Activated T-cell treated with anti-CD3 and anti-CD28 coated beads for 48 hours (primary cell): ENCODE measurements at places on chromosomes 11 and 22.

DNA sequence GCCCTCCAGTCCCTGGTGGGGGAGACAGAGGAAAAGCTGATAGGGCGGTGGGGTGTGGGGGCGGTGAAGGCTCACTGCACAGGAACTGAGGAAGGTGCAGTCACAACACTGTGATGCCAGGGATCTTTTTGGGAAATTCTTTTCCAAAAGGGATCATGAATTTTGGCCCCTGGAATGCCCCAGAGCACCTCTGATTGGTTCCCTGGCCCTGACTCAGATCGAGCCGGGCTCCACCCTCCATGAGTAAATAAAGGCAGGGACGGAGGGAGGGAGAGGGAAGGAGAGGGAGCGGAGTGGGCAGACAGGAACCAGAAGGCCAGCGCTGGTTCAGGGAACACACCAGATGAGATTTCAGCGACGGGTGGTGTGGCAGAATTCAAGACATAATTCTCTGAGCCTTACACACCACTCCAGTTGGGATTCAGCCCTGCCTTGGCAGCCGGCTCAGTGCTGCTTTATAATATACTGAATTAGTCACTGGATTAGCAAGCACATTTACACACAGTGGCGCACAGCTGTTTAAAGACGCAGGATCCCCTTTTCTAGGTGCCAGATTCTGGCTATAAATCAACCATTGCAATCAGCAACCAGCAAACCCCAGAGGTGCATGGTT is 80.3 kb downstream of the ETS1 start:
- no peak for DNase-seq

- no peak for DNase-seq
These were observed 270.5 kb upstream of the CHORDC1 start for GRCh38 chr11:90493379-90493778.

DNA sequence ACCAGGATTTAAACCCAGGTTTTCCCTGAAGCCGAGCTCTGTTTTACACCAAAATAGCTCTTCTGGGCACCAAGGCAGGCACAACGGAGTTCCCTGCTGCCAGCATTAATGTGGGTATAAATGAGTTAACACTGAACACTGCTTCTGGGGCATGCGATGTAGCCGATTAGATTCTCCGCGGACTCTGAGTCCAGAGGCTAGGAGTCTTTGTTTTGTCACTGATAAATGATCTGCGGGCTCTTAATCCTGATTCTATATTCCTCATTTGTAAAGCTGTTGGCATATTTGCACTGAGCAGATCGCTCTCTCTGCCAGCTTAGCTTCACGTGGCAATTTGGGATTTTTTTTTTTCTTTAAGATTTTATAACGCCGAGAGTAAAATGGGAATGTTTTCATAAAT is 16.8 kb upstream of the LDLRAD3 start:
- no peak for DNase-seq

DNA sequence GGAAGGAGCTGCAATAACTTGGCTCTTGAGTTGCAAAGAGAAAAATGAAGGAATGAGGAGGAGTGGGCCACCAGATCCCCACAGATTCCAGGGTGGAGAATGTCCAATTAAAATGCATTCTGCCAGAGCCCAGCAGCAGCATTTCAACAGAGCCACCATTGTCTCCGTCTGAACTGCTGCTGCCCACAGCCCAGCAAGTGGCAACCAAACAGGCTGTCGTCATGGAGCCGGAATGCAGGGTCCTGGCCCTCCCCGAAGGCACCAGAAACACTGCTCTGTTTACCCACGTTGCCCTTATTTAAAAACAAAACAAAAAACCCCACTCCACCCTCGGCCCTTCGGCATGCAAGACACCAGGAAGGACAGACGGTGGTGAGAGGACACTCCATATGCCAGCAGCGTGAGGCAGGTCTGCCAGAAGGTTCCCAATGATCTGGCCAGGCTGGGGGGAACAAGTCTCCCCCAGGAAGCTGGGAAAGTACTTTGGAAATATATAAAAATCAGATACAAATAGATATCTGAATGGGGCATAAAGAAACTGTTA is 32.5 kb downstream of the PLEKHA7 start:
- no peak for DNase-seq

DNA sequence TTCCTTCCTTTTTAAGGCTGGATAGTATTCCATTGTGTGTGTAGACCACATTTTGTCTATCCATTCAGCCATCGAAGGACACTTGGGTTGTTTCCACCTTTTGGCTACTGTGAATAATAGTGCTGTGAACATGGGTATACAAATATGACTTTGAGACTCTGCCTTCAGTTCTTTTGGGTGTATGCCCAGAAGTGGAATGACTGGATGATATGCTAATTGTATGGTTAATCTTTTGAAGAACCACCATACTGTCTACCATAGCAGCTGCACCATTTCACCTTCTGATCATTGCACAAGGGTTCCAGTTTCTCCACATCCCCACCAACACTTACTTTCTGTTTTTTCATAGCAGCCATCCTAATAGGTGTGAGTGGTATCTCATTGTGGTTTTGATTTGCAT is 30.3 kb downstream of the SGSM1 start:
- no peak for DNase-seq

- no peak for DNase-seq
These were observed 83.3 kb downstream of the BARX2 start for GRCh38 chr11:129458756-129459535.

DNA sequence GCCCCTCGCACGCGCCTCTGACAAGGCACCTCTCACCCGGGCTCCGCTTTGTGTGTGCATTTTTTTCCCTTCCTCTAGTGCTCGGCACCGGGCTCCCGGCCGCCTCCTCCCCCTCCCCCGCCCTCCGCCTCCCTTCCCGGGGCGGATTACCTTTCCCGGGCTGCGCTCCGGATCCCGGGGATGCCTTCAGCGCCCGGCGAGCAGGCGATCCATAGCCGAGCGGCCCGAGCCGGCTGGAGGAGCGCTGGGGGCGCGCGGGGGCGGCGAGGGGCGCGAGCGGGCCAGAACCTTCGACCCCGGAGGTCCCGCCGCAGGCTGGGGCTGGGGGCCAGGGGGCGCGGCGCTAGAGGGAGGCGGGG is 282 bp downstream of the MPPED2 start:
- no peak for DNase-seq

DNA sequence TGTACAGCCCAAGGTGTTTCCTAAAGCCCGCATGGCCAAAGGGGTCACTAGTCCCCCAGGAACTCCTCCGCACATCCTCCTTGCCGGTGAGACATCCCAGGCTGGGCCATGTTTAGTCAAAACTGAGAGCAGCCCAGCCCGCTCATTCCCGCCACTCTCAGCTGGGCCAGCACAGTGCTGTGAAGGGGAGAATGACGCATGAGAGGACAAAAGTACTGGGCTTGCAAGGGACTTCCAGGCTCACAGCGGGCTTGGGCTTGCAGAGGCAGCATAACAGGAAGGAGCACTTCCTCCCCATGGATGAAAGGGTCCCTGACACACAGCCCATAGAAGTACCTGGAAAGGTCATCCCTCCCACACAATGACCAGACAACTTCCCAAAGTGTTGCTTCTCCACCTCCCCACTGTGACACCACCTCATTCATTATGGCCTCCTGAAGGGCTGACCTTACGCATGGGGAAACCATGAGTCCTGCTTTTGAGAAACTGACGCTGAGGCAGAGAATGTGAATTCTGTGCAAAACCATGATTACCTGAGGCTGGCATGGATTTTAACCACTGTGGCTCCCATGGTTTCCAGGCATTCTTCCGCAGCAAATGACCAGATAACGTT is 19.1 kb downstream of the ETS1 start:
- no peak for DNase-seq

GRCh38 chr11:83706566-83706965 is 420.4 kb upstream of the CCDC90B start:
- DNase-seq, result no peak

DNA sequence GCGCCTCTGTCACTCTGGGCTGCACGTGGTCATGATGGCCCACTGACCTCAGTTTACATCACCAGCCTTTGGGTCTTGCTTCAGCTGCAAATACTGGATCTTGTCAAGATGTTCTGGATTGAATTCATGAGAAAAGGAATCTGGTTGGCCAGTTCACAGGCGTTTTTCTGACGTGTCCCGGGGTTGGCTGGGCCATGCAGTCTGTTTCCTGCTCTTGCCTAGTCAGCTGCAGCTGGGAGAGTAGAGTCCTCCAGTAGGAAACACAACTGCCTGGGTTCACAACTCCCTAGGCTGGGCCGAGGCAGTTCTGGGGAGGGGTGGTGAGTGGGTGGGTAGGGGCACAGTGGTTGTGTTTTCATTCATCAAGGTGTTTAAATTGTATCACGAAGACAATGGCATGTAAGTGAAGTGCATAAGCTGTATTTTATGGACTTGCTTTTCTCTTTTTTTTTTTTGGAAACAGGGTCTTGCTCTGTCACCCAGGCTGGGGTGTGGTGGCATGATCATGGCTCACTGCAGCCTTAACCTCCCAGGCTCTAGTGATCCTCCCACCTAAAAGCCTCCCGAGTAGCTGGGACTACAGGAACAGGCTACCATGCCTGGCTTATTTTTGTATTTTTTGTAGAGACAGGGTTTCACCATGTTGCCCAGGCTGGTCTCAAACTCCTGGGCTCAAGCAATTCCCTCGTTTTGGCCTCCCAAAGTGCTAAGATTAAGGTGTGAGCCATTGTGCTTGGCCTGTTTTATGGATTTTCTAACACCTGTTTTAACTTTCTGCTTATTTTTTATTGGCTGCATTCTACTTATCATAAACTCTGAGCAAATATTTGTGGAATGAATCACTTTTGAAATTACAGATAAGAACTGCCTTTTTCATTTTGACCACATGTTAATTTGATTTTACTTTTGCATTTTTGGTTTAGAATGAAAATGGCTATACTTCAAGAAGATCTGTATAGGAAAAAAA is 54.0 kb upstream of the PITPNB start:
- DNase-seq, result no peak

DNA sequence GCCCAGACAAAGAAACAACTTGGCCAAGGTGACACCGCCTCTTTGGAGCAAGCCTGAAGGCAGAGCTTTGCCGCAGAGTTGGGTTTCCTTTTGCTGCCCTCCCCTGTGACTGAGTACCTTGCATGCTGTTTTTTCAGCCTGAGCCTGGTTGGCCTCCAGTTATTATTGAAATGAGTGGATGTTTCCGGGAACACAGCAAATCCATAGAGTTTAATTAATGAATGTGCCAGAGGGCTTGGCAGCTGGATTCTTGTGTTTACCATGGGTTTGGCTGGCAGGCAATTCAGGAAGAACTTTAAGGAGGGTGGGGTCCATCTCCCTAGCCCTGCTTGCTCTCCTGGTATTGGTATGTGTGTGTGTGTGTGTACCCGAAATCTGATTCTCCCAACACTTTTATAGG is 65.6 kb upstream of the CRYBB3 start:
- DNase-seq, result no peak

DNA sequence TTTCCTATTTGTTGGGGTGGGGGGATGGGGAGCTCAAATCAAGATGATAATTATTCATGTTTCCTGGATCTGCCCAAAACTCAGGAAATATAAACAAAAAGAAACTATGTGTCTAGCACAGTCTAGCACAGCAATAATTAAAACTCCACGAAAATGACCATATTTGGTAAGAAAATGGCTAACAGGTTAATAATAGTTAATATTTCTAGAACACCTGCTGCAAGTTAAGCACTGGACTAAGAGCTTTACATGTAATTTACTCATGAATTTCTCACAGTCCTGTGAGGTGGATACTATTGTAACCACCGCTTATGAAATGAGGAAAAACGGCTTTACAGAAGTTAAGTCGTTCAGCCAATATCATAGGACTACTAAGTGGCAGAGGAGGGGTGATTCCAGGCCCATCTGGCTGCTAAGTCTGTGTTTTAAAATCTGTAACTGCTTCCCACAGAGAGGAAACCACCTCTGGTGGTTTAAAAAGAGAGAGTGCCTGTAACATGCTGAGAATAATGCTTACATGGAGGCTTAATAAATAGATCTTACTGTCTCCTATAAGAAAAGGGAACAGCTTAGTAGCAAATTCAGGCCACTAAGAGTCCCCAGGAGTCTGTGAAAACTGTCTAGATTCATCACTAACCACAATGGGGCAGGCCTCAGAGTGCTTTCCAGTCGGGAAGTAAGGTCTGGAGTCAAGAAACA is 11.0 kb upstream of the AMOTL1 start:
- DNase-seq, result no peak

DNA sequence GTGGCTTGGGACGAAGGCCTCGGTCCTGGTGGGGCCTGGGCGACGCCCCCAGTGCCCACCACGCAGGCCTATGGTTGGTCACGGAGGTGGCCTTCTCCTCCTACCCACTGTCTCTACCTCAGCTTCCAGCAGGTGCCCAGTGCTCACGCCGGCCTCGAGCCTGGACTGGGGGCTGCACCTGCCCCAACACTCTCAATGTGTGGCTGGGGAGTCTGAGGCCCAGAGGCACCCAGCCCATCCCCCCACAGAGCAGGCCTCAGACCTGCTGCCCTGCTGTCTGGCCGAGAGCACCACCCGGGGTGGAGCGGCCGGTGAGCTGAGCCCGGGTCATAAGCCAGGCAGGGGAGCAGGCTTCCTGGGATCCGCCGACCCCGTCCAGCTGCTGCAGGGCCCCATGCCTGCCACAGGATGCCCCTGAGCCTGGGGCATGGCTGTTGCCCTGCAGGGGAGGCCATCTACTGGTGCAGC is 28.6 kb upstream of the MUC5AC start:
- DNase-seq, result no peak

DNA sequence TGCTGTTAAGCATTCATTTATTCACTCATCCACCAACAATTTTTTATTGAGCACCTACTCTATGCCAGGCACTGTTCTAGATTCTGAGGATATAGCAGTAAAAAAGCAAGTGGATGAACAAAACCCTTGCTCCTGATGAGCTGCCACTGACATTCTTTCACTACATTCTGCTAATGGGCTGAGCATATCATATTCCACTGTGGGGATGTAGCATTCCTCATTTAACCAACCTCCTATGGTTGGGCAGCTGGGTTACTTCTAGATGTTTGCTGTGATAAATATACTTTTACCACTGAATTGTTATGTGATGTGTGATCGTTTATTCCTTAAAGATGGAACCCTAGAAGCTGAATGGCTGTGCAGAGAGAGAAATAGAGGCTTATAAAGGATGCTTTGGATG is 176.9 kb downstream of the MN1 start:
- no peak for DNase-seq

GRCh38 chr22:43411869-43412807 is at the start of gene MPPED1:
Gene MPPED1, plus strand, starts transcription at chr22:43412014. Its CDS starts 12,972 bp downstream, at chr22:43424986.
- no peak for DNase-seq

DNA sequence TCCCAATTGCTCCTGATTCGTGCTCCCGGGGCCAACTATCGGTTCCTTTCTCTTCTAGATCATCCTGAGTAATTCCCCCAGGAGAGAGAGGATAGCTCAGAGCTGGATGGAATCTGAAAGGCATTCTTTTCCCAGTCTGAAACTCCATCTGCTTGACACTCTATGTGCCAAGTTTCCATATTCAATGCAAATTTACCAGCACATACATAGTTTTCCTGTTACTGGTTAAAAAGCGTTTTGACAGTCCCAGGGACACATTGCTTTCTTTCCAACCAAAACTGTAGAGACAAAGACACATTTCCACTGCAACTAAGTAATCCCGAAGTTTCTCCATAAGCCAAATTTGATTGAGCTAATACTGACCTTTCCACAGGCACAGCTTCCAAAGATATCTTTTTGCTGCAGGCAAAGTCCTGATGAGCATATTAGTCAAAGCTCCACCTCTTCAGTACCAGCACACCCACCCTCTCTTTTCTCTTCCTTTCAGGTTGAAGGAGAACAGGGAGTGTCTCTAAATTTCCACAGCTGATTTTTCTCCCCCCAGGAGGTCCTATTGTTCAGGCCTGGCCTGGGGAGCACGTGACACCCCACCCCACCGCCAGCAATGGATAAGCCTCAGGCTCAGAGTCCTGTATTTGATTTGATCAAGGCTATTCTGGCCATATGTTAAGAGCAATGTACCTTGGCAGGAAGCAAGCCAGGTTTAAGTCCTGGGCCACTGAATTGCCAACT is 9.7 kb upstream of the ANKK1 start:
- DNase-seq, result no peak
